ENCODE measurements at places on chromosomes 2 and 18. TPM values are rescaled to one million over a fixed set of nuclear protein-coding genes. Genes with fewer than 3 reads are reported as not detected.

Gene TBR1
- 0.97 TPM for total RNA-seq

Gene GNLY
- total RNA-seq = not detected

Gene GPR35
- total RNA-seq = 0.25 TPM

Gene EML6
- total RNA-seq = 0.63 TPM

Gene CABYR
- total RNA-seq = 4.9 TPM

Gene CD8B2
- total RNA-seq = not detected

Gene PDE1A
- 16.3 TPM for total RNA-seq

Gene PLGLB2
- 1.5 TPM for total RNA-seq

Gene SLC23A3
- total RNA-seq = 1.2 TPM

Gene CD207
- total RNA-seq = not detected

Gene NETO1
- total RNA-seq = not detected

Gene GPR45
- total RNA-seq = not detected

Gene ABHD3
- total RNA-seq = 2.3 TPM

Gene CYP27C1
- 0.65 TPM for total RNA-seq
